ENCODE measurements at places on chromosomes 4 and X.
A peak's percentile ranks its signal among the peaks of the same experiment; 100 is the strongest.

DNA sequence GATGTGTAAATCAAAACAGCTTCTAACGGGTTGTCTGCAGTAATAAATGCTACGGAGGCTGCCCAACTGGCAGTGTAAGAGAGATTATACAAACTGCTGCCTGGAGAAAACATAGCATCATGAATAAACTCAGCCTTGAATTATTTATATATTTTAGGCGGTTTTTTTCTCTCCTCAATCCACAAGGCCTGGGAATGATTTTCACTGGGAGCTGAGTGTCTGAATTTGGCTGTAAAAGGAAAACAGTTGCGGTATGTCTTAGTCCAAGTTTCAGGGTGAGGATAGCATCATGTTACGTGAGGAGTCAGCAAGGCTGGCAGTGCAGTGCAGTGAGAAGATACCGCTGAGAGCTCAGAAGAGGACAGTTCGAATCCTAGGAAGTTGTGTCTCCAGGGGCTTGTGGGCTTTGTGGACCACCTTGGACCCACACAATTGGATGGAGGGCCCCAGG lies 291.5 kb upstream of the BOD1L1 start:
- no peak for DNase-seq

- no peak for DNase-seq
Observed at GRCh38 chr4:25441519-25442117, 64.6 kb downstream of the ANAPC4 start.

GRCh38 chrX:30874851-30875250 lies 14.2 kb downstream of the TAB3 start:
- DNase-seq = no peak

DNA sequence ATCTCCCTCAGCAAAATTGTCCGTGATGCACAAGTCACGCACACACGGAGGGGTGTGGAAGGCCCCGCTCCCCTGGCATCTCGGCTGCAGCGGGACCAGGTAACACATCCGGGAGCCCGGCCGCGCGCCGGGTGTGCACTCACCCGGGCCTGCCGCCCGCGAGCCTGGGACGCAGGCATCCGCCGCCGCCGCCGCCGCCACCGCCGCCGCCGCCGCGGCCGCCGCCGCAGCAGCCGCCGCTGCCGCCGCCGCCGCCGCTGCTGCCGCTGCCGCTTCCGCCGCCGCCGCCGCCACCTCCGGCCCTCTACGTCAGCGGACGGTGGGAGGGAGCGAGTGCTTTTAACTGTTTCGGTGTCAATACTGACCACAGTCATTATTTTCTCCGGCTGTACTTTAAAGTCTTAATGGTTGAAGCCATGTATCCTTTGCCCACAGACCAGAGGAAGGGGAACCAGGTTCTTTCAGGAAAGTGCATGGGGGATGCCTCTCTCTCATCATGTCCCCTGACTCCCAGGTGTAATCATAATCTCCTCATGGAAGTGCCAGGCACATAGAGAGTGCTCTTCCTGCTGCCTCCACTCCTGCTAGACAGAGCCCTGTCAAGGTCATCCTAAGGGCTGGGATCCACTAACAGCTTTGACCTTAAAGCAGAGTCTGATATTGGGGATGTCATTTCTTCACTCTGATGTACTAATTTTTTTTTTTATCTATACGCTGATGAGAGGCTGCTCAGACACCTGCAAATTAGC lies 38.0 kb downstream of the MAGEE2 start:
- DNase-seq = peak; percentile 1

DNA sequence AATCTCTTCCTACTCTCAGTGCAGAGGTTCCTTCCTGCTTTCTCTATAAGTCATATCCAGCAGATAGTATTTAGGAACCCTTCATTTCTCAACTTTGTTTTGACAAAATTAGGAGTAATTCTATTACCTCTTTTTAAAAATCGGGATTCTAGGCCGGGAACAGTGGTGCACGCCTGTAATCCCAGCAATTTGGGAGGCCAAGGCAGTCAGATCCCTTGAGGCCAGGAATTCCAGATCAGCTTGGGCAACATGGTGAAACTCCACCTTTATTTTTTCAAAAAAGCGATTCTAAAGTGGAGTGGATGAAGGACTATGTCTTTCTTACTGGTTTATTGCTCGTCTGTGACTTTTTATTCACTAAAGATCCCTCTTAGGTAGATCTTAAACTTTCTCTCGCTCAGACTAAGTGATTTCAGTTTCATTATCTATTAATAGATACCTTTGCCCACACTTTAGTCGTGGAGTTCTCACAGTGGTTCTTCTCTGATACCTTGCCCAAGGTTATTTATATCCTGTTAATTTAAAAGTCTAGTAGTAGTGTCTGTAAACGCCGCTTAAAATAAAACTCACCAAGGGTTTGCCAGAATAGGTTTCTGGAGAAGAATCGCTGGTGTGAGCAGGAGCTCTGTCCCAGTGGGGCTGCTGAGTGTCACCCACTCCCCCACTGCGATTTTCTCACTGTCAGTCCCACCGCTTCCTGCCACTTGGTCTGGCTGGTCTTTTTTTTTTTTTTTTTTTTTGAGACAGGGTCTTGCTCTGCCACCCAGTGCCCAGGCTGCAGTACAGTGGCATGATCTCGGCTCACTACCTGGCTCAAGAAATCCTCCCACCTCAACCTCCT lies 27.0 kb upstream of the TMEM131L start:
- peak; percentile 15 for DNase-seq

- DNase-seq = no peak
Observed at GRCh38 chr4:55378617-55379467, 16.9 kb upstream of the TMEM165 start.

- no peak for DNase-seq
Observed at GRCh38 chr4:88223516-88223915, 60.8 kb downstream of the PPM1K start.

DNA sequence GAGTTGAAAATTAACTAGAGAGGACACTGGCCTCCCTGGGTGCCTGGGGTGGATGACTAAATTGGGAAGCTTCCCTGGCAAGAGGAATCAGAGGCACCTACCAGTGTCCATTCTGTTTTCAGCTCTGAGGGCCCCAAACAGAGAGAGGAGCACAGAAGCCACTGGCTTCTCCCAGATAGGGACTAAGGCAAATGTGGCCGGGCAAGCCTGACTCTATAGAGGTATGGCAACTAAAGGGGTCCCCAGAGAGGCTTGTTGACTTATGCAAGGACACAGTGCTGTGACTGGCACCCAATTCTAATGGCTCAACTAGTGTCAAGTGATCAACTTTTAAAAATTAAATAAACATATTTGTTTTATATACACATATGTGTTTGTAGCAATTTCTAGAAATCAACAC lies 17.2 kb downstream of the TRPC3 start:
- DNase-seq = no peak

- DNase-seq = no peak
Observed at GRCh38 chr4:48813964-48814363, 16.9 kb upstream of the OCIAD1 start.
